Fibroblast of upper back skin (primary cell): ENCODE measurements at places on chromosomes 4 and X.

DNA sequence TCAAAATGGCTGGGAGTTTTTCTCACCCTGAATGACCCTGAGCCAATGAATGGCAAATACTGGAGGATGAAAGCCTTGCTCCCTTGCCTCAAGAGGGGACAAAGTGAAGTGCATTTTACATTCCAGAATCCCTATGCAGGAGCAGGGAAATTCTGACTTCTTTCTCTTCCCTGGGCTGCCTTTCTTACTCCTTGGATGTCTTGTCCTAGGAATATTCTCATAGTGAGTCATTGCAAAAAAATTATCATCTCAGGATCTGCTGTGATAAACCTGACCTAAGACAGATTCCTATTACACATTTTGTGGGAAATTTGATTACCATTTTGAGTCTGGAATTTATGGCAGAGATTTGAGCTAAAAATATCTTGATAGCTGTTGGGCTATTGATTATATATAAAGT, 199.9 kb downstream of the TMA16 start:
- peak; percentile 89 for DNase-seq

DNA sequence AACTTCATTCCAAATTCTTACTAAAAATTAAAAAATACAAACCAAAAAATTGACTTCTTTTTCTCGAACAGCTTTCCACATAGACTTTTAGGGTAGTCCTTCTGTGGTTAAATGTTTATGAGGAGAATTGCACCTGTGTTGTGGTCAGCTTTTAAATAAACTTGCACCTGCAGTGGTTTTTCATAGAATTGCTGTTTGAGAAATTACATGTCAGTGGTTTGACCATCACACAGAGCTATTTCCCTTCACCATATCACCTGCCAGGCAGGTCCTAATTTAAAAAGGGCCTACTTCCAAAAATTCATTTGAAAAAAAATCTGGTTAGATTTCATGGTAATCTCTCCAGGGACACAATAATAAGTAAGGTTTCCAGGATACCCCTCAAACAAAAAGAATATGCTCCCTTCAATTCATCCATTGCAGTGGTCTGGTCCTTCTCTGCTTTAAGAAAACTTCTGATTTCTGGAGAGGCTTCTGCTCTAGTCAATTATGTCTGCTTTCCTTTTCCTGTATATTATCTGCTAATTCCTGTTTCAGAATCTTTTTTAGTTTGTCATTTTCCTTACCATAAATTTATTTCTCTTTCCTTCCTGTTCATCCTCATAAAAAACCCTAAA, 9.8 kb upstream of the UTP3 start:
- DNase-seq = no peak

- no peak for DNase-seq
Measured at GRCh38 chrX:33465137-33465536, 253.8 kb upstream of the DMD start.

DNA sequence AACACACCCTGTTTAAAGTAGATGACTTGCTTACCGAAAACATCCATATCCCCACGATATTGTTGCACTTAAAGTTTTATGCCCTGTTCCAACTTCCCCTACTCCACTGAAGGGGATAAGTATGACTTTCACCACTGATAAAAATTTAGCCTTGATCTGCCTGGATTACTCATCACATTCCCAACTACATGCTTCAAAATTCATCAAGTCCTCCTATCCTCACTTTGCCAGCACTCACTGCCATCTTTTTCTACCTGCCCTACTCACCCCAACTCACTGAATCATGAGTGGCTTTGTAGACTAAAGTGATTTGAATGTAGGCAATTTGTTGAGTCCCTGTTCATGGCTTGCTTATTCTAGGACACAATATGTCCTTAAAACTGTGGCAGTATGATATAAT, 12.2 kb upstream of the GPRIN3 start:
- DNase-seq = peak; percentile 1

GRCh38 chr4:141501931-141502330, 134.5 kb upstream of the IL15 start:
- peak; percentile 26 for DNase-seq
